ENCODE measurements at places on chromosomes 7 and 10.

DNA sequence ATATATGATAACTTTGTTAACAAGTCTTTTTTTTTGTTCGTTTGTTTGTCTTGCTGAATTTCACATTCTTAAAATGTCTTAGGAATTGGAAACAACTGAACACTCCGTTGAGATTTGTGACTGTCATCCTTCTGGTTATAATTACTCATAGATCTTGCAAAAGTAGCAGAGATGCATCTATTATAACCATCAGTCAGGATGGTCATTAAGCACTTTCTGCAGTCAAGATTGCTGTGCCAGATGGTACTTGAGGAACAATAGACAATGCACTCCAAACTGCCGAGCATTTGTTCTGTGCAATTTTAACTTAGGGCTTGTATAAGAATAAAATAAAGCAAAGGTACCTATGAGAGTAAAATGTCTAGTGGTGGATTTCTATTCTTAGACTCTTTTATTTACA is 710.1 kb upstream of the KCND2 start:
- no peak for DNase-seq

GRCh38 chr7:25103773-25104172 is 21.3 kb downstream of the CYCS start:
- DNase-seq, result no peak

- DNase-seq, result no peak
These were observed 530.2 kb upstream of the FZD8 start for GRCh38 chr10:36171953-36172940.

GRCh38 chr10:75464478-75465449 is 33.3 kb downstream of the LRMDA start:
- no peak for DNase-seq

GRCh38 chr7:120925392-120925791 is 25.2 kb upstream of the ING3 start:
- DNase-seq, result no peak

GRCh38 chr7:41374150-41374848 is 328.6 kb downstream of the INHBA start:
- DNase-seq, result no peak

GRCh38 chr7:50153148-50153547 is 60.1 kb upstream of the ZPBP start:
- DNase-seq, result no peak

DNA sequence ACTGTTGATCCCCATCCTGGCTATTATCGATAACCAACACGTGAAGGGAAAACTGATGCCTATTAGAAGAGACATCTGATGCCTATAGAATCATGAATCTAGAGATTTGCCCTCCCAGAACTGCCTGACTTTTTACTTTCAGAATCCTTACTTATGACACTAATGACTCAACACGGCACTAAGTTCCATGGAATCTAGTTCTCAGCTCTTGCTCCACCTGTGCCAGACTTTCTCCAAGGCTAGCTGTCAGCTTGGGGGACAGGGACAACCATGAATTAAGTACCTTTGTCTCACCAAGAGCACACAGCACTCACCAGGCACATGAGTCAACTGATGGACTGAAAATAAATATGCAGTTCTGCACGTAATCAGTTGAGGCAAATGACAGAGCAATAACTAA is 184.2 kb downstream of the FRMD4A start:
- DNase-seq, result no peak

- no peak for DNase-seq
These were observed 675 bp downstream of the SLC4A2 start for GRCh38 chr7:151060113-151060415.

DNA sequence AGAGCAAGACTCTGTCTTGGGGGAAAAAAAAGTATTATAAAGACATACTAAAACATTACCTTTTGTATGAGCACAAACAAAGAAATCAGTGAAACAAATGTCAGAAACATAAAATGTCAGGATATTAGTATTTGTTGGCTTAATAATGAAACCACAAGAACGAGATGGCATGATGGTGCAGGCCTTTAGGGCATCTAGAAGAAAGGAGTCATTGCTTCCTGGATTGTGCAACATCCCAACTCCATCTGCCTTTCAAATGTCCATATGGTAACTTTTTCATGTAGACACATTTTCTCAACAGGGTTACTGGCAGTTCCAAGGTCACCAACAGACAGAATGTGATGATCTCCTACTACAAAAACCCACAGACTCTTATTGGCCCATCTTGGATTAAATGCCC is 96.6 kb downstream of the ZNF248 start:
- no peak for DNase-seq

GRCh38 chr10:11010582-11010981 is 7.1 kb upstream of the CELF2 start:
- DNase-seq, result no peak

DNA sequence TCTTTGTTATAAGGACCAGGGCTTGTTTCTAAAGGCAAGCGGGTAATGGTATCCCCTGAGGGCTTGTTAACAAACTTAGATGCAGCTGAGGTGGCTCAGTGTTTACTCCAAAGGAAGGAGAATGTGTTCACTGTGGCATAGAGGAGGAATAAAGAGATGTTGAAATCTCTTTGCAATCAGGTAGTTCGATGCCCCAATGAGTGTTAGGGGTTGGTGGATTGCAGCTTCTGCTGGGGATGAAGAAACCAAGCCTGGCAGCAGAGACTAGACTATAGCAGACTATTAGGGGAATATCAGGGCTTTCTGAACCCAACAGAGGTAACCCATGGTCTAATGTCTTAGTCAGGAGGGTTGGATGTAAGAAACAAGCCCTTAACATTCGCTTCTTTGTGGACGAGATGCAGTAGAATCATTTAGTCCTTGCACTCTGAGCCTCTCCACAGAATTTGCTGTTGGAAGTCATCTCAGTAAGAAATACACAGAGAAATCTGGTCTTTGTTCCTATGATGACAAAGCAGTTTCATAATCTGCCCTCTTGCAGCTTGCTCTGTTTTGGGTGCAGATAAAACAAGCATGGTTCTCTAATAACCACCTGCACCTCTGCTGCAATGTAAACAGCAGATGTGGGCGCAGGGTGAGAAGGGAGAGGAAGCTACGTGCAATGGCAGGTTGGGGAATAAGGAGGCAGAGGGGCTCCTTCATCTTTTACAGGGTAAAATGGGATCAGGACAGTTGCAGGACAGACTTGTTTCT is 108.6 kb downstream of the NRF1 start:
- no peak for DNase-seq

All from SK-N-DZ (cell line).